ENCODE measurements at places on chromosomes 2 and 18.
A peak's percentile ranks its signal among the peaks of the same experiment; 100 is the strongest.

DNA sequence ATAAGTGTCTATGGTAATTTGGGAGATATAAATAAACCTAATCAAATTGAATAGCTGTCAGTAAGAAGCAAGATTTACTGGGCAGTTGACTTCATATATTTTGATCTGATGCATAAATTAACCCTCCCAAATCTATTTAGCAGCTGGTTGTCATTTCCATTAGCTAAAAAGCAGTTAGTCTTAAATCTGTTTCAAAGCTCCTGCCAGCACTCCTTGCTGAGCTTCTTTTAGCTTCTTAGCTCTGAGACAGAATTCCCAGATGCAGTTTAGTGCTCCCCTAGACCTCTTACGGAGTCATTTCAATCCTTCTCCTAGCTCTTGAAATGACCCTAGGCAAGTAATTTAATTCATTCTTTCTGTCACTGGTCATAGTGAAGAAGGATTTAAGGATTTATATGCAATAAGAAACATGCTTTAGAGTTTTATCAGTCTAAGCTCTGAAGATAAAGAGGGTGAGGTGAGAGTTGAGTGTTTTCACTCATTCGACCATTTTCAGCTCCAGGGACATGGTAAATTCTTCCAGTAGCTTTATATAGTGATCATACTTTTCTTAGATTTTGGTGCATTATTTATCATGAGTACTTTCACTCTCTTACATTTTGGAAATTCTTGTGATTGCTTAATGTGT is 98.9 kb downstream of the PHLPP1 start:
- DNase-seq: no peak

GRCh38 chr2:85851253-85852151 is 37.3 kb downstream of the ST3GAL5 start:
- peak; percentile 20 for DNase-seq

- DNase-seq: no peak
These were observed 291.8 kb upstream of the HS6ST1 start for GRCh38 chr2:128610496-128610895.

- peak; percentile 7 for DNase-seq
These were observed 48.1 kb downstream of the KCNE4 start for GRCh38 chr2:223100061-223100511.

DNA sequence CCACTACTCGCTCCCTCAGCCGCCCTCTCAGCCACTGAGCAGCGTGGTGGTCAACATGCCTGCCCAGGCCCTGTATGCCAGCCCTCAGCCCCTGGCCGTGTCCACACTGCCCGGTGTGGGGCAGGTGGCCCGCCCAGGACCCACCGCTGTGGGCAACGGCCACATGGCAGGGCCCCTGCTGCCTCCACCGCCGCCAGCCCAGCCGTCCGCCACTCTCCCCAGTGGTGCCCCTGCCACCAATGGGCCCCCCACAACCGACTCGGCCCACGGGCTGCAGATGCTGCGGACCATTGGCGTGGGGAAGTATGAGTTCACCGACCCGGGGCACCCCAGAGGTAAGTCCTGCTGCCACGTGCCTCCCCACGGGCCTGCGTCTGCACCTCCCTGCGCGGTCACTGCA is 257.5 kb downstream of the KLHL29 start:
- DNase-seq: no peak

GRCh38 chr2:11775384-11775783 is 29.0 kb downstream of the LPIN1 start:
- no peak for DNase-seq

GRCh38 chr2:1915196-1915595 is 170.9 kb upstream of the PXDN start:
- no peak for DNase-seq

DNA sequence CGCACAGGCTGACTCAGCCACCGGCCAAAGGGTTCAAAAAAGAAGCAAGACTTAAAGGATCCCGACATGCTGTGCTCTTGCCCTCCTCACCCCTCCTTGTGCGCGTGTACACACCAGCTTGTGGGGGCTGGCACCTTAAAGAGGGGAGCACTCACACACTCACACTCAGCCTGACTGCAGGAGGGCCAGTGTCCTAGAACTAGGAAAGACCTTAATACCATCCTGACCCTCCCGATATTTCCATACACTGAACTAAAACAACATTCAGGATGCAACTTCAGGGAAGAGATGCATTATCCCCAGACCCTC is 5.6 kb downstream of the PKDCC start:
- DNase-seq: no peak

DNA sequence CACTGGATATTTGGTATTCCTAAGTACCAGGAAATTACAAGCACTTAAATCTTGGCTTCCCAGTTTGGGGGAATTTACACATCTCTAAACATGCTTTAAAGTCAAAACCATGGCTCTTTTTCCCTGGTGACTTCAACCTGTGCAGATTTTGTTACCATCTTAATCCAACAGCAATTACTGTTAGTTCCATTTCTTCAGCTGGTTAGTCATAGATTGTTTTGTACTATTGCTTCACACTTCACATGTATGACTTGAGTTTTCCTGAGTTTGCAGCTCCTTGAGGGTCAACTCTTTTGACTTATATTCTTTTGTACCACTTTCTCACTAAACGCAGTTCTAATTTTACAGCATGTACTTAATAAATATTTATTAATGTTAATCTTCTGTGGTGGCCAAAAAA is 203.4 kb upstream of the RND3 start:
- no peak for DNase-seq

DNA sequence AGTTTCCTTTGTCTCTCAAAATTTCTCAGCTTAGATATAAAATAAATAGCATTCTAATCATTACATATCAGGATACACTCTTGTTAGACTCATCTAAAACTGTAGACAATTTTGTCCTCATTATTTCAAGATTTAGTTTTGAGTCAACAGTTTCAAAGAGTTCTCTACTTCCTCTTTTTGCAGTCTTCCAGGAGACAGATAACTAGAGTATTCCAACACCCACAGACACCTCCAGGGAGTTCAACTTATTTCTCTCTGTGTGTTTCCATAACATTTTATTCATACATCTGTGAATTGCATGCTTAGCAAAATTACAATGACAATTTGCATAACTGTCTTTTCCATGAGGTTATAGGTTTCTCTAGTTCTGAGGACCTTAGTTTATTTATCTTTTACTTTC is 166.6 kb upstream of the HNMT start:
- DNase-seq: no peak

GRCh38 chr2:212831671-212832199 is 293.1 kb upstream of the ERBB4 start:
- no peak for DNase-seq

DNA sequence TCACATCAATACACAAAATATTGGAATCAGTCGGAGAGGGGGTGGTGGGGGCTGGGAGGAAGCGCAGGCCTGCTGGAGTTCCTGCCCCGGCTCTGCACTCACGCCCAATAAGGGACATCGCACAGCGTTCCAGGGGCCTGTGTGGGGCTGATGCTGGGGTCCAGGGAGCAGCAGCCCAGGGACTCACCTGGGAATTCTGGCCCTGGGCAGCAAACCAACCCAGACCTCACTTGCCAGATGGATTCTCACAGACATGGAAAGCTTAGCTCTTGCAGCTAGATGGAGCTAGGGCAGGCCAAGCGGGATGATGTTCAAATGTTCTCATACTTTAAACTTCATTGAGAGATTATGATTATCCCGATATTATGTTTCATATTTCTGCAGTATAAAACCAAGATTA is 266.6 kb upstream of the TANK start:
- DNase-seq: no peak

DNA sequence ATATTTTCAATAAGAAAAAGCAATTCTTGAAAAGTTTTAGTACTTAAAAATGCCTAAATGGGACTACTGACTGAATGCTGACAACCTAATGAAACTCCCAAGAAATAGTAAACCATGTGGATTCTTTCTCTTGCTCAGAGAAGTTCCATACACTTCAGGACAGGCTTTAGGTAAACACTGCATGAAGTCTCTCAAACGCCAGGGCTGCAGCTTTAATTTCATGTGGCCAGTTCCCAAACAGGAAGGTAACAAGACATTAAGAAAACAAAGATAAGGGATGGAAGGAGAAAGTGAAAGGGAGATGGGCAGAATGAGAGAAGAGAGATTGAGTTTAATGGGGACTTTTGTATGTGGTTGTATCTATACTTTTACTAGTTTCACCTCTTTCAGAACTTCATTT is 734.7 kb upstream of the PKDCC start:
- no peak for DNase-seq

- DNase-seq: no peak
These were observed 158.2 kb upstream of the MYCN start for GRCh38 chr2:15782009-15782751.

DNA sequence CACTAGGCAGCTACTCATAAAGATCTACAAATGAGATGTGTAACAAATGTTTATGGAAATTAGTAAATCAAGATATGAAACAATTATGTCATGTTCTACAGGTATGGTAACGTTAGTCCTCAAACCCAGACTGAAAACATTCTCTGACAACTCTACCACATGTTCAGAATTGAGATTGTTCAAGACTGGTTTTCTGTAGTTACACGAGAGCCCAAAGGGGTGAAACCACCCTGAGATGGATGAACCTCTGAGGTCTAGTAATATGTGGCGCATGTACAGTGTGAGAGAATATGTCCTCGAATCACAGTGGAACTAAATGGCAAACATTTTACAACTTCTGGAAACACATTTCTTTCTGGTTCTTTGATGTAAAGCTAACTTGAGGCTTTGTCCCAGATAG is 614.3 kb downstream of the ZEB2 start:
- DNase-seq: no peak

DNA sequence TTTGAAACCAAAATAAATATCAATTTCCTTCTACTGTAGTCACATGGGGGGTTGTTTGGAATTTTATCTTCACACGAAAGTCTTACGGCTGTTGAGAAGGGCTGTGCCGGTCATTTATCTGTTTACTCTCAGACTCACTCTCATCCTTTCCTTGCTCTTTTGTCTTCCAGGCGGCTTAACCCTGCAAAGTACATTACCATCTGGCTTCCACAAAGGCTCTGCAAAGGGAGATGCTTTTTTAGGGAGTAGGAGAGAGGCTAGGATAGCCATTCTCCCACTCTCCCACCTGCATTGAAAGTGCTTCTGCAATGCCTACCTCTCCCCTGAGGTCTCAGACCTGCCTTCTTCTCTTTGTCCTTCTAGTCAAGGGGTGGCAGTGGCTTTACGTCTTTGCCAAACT is 247.6 kb downstream of the MEIS1 start:
- DNase-seq: no peak

DNA sequence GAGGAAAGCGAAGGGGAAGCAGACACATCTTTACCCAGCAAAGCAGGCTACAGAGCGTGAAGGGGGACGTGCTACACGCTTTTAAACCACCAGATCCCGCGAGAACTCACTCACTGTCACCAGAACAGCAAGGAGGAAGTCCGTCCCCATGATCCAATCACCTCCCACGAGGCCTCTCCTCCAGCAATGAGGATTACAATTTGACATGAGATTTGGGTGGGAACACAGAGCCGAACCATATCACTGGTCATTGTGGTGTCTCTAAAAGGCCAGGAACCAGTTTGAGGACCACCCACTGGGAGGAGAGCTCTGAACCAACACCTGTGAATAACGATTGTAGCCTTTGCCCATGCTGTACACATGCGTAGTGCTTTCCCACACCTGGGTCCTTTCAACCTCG is 116.6 kb upstream of the FAM136A start:
- no peak for DNase-seq

GRCh38 chr2:42337356-42337820 is 23.6 kb downstream of the COX7A2L start:
- DNase-seq: peak; percentile 75

DNA sequence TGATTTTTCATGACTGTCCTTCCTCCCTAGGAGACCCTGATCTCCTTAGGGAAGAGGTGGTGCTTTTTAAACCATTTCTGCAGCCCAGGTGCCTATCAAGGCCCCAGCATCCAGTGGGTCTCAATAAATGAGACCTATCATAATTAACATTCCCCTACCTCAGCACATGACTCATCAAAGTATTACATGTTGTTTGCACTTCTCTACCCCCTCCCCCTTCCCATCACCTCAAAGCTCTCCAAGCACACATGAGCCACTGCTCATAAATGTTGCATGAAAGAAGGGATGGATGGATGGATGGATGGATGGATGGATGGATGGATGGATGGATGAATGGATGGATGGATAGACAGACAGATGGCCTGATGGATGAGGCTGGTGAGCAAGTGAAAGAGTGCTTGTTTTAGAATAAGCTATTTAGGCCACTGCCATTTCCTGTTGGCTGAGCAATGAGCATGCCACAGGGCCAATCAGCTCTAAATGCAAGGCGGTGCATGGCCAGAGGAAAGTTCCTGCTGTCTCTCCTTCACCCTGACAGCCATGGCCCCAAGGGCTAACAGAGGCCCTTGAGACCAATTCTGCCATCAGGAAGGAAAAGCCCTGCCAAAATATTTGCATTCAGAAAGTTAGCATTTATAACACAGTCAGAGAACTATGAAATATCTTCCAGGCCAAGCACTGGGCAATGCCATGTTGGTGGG is 20.9 kb upstream of the STEAP3 start:
- DNase-seq: no peak

GRCh38 chr2:240871071-240871958 is 2.7 kb downstream of the AGXT start:
- DNase-seq: no peak

GRCh38 chr18:51196118-51196810 is 1.2 kb downstream of the MEX3C start:
- peak; percentile 11 for DNase-seq

DNA sequence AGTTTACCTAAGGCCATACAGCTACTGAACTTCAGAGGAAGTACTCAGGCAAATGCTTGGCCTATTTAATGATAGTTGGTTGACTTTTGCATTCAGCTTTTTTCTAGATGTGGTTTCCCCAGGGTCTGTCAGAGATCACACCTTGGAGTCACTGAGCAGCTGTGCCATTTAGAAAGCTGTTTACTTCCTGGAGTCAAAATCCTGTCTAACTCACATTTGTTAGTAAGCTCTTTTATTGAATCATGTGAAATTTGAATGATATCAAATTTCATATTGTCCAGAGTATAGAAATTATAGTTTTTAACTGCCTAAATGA is 7.6 kb upstream of the TRIB2 start:
- no peak for DNase-seq

- peak; percentile 43 for DNase-seq
These were observed 320.1 kb downstream of the SLC4A3 start for GRCh38 chr2:219947575-219947974.

DNA sequence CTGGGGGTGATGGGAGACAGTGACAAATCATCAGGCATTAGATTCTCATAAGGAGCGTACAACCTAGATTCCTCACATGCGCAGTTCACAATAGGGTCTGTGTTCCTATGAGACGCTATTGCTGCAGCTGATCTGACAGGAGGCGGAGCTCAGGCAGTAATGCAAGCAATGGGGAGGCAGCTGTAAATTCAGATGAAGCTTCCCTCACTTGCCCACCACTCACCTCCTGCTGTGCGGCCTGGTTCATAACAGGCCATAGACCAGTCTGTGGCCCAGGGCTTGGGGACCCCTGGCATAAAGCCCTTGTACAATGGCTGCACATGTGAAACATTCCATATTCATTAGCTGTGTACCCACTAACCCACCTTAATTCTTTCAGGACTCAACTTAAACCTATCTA is 18.0 kb downstream of the NMUR1 start:
- no peak for DNase-seq

- DNase-seq: no peak
These were observed 14.7 kb downstream of the KLF7 start for GRCh38 chr2:207151048-207151447.
